CD4-positive, alpha-beta T cell treated with Interleukin-6 for 4 hours (primary cell): ENCODE measurements at places on chromosomes 12 and 14.
A peak's percentile ranks its signal among the peaks of the same experiment; 100 is the strongest.

DNA sequence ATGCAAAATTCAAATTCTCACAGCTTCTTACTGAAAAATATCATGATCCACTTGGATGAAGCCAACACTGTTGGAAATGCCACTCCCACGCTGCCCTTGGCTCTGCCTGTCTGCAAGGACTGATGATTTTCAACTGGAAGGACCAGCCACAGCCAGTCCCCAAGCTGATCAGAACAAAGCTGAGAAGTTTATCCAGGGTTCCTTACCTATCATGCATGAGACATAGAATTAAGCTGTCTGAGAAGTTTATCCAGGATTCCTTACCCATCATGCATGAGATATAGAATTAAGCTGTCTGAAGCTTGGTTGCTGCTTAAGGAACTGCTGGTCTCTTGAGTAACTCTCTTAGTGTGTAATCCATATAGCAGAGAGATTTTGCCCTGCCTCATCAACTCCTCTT lies 159.8 kb upstream of the TMEM260 start:
- no peak for DNase-seq

- no peak for DNase-seq
These were observed 75.5 kb upstream of the CPM start for GRCh38 chr12:69008520-69008919.

GRCh38 chr14:53810221-53810620 lies 146.4 kb downstream of the BMP4 start:
- no peak for DNase-seq

DNA sequence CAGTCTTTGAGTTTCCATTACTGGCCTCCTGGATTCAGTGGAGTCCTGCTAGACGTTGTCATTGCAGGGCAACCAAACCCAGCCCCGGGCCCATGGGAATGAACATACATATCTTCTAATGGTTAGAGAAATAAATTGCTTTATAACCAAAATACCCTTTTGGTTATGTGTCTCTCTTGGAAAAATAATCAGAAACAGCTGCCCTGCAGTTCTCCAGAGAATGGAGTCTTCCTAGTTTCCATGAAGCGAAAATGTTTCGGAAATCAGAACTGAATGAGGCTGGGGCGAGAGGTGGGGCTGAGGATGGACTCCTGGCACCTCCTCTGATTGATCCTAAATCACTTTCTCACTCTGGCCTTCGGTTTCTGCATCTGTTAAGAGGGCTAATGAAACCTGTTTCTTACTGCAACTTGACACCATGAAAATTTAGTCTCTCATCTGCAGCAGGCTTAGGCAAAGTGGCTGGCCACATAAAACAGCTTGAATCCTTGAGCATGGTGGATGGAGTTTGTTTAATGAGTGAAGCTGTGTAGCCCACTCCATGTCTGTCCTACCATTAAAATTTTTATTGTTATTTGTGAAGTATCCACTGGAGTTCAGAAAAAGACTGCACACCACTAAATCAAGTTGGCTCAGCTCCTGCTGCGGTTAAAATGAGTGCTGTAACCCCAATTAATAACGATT lies 198.9 kb downstream of the CACNA1C start:
- no peak for DNase-seq

DNA sequence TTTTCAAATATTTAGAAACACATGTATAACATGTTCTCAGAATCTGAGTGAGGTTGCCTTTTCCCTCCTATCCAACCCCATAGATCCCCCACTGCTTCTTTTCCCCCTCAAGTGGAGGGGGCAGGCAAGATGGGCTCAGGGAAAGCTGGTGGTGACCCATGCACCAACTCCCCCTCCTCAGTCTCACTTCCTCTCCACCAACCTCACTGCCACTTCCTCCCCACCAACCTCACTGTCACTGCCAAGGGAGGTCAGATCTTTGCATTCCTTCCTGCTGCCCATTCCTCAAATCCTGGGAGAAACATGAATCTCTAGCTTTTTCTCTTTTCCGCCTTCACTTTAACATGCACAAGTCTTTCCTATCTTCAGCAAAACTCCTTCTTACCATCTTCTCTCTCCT lies 48.7 kb downstream of the SPTB start:
- no peak for DNase-seq

- no peak for DNase-seq
These were observed 8.1 kb downstream of the COCH start for GRCh38 chr14:30882431-30882830.

DNA sequence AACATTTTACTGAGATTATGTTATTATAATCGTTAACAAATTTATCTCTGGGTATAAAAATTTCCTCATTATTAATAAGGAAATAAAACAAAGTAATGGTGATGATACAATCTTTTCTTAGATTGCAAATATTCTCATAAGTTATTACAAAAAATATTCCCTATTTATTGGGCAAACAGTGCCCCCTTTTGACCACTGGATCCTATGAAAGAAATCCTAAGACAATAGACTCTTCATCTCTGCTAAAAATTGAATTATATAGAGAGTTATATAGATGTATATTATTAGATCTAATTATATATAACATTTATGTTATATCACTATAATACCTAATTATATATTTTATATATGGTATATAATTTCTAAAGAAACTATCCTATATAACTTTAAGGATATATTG lies 94.2 kb upstream of the FGD4 start:
- DNase-seq, result peak; percentile 27

DNA sequence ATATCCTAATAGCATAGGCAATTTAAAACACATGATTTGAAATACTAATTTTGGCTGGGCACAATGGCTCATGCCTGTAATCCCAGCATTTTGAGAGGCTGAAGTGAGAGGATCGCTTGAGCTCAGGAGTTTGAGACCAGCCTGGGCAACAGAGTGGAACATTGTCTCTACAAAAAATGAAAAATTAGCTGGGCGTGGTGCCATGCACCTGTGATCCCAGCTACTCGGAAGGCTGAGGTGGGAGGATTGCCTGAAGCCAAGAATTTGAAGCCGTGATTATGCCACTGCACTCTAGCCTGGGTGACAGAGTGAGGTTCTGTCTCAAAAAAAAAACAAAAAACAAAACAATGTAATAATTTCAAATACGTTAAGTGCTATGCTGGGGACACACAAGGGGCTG lies 83.3 kb downstream of the SSPN start:
- DNase-seq, result no peak

DNA sequence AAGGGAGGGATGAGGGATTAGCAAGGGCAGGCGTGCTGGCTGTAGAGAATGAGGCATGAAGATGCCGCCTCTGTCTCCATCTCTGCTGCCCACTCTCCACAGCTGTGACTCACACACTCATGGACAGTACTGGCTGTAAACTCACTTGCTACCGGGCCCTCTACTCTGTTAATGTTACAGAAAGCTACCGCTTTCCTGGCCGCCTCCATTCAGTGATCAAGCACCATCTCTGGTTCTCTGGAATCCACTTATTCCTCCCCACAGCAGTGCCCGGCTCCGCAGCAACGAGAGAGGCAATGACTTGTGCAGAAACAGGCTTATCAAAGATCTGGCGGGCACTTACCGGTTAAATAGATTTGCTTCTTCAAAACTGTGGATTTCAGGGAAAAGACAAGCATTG lies 34.8 kb downstream of the AMN start:
- no peak for DNase-seq

DNA sequence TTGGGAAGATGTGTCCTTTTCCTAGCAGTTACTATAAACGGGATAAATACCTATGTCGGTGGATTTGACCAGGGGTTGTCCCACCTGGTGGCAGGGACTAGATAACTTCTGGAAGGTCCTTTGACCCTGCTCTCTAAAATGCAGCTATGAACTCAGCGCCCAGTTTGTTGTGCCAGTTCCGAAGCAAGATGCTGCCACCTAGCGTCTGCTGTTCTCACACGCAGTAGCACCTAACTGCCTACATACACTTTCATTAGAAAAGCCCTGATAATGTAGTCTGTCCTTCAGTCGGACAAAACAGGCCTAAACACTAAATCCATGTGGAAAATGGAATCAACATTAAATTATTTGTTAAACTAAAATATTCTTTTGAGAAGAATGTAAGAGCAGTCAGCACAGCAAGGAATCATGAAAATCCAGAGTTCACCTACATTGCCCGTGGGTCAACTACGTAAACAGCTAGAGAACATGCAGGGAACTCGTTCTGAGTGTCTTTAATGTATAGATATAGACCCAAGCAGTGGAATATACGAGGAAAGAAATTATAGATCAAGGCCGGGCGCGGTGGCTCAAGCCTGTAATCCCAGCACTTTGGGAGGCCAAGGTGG lies 51.1 kb upstream of the CRACR2A start:
- DNase-seq, result peak; percentile 82

DNA sequence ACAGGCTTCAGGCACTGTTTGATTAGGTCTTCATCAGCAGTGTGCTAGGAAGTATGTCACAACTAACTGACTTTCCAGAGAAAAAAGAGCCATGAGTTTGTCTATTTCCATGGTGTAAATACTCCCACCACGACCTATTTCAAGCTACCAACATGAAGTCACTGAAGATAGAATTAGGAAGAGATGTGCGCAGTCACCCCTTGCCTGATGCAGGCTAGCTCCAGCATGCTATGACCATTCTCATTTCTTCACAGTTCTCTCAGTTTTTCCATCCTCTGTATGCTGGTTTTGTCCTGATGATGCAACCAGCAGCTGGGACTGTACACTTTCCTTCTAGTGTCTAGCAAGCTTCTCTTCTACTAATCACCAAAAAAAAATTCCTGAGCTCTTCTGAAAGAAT lies 191.6 kb upstream of the NUDT4 start:
- no peak for DNase-seq

DNA sequence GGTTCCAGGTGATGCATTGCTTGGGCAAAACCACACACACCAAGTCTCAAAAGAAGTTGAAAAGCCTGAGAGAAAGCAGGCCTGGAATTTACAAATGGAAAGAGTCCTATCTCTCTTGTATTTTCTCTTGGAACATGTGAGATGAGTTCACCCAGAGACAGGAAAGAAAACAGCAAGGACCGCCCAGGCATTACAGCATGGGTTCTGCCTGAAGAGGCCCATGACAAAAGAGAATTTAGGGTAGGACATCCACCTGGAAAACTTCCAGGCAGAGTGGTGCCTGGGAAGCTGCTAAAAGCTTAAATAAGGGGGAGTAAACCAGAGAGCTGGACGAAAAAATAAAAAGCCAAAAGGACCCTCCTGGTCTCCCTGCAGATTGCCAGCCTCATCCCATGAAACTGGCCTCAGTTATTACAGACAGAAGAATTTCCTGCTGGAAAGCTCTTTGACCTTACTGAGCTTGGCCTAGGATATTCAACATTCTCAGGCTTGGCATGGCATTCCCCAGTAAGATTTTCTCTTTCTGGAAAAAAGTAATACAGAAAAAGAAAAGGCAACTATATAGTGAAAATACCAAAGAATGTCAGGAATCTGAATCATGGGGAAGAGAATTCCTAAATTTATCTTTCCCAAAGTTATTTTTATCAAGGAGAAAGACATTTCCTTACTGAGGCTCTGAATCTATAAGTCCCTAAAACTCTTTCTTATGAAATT lies 121.3 kb upstream of the NUDT4 start:
- no peak for DNase-seq

DNA sequence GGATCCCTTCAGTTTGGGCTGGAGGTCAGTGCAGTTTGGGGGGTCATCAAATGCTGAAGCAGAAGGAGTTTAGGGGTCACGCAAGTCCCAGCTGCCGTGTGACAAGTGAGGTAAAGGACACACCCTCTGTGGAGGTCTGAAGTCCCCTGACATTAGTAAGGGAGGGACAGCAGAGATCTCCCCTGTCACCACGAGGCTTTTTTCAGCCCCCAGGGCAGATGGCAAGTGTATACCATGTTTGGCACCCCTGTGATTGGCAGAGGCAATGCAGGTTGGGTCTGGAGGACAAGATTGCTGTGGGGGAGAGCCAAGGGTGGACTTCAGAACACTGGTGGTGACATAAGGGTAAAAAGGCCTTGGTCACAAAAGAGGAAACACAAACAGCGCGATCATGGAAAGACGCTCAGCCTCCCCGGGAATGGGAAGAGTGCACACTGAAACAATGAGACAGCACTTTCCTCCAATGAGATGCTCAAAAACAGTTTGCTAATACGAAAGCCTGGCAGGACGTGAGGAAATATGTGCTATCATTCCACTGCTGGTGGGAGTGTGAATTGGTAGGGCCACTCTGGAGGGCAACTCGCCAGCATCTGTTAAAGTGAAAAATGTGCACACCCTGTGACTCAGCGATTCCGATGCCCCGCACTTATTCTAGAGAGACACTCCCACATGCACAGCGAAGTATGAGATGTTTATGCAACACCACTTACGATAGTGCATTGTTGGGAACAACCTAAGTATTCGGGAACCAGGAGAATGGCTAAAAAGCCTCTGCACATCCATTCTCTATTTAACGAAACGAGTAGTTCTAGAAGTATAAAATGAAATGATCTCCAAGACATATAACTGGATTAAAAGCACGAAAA lies 14.4 kb upstream of the CD27 start:
- peak; percentile 46 for DNase-seq

GRCh38 chr14:33833706-33834465 lies 117.0 kb downstream of the EGLN3 start:
- DNase-seq, result no peak

DNA sequence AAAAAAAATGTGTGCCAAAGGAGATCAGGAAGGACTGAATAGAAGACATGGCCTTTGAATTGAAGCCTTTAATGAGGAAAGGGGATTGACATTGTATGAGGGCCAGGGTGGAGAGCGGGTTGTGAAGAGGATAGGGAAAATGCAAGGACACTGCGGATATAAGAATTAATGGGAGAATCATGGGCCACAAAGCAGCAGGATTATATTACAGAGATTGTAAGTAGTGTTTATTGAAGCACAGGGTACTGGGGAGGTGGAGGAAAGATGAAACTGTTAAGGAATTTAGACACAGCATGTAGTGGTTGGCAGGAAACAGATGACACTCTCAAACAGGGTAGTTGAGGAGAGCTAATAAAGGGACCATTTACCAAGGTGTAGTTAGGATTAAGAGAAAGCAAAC lies 16.4 kb upstream of the POC1B start:
- no peak for DNase-seq

DNA sequence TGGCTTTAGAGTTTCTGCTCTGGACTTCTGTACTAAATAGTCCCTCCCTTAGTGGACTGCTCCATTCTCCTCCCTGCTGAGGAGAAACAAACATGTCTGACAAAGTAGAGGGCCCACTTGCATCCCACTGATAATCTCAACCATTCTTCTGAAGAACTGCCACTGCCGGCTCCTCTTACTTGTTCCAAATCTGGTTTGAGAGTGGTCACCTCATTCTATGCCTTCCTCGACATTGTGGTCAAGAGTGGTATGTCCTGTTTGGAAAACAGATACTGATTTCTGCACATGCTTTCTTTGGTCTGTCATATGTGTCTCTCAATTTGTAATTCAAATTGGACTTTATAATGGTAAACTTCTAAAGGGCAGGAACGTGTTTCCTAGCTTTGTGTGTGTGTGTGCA lies 36.3 kb upstream of the PLEKHA5 start:
- no peak for DNase-seq

- DNase-seq, result no peak
These were observed 59.5 kb downstream of the ITPR2 start for GRCh38 chr12:26773313-26774104.
